ENCODE measurements at places on chromosomes 7 and 10.

DNA sequence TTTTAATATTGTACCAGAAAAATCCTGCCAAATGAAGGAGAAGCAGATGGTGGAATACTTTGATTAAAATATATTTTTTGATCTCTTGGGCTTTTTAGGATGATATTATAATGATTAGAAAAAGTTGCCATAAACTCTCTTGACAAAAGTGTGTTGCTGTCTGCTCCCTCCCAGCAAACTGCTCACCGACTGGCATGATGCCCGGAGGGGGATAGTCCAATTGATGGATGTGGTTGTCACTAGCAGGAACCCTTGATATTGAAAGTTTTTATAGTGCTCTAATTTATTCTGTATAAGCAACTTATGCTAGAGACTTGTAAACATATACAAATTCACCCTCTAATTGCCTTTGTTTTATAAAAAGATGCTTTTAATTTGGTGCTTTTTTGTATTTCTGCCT lies 114.0 kb downstream of the DNAH11 start:
- DNase-seq, result no peak

DNA sequence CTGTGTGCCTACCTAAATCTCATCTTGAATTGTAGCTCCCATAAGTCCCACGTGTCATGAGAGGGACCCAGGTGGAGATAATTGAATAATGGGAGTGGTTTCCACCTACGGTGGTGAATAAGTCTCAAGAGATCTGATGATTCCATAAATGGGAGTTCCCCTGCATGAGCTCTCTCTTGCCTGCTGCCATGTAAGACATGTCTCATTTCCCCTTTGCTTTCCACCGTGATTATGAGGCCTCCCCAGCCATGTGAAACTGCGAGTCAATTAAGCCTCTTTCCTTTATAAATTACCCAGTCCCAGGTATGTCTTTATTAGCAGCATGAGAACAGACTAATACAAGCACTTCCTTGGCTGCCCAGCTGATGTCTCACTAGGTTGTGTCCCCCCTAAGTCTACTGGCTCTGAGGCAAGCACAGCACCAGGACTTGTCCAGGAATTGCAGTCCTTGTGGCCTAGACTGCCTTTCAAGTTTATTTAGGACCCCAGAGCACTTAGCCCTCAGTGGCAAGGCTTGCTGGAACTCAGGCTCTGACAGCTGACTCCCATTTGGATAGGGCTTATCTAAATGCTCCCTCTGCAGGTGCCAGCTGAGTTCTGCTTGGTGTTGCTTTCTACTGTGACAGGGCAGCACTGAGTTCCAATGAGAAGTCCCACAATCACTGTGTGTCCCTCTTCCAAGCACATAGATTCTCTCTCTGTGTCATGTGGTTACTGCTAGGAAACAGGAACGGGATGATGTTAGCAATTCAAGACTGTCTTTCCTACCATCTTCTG lies 59.0 kb upstream of the TAS2R16 start:
- no peak for DNase-seq

DNA sequence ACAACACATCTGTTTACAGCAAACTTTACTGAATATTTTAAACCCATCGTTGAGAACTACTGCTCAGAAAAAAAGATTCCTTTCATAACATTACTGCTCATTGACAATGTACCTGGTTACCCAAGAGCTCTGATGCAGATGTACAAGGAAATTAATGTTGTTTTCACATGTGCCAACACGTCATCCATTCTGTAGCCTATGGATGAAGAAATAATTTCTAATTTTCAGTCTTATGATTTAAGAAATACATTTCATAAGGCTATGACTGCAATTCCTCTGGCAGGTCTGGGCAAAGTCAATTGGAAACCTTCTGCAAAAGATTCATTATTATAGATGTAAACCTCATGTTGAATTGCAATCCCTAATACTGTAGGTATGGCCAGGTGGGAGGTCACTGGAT lies 16.7 kb upstream of the CNNM1 start:
- DNase-seq, result no peak

DNA sequence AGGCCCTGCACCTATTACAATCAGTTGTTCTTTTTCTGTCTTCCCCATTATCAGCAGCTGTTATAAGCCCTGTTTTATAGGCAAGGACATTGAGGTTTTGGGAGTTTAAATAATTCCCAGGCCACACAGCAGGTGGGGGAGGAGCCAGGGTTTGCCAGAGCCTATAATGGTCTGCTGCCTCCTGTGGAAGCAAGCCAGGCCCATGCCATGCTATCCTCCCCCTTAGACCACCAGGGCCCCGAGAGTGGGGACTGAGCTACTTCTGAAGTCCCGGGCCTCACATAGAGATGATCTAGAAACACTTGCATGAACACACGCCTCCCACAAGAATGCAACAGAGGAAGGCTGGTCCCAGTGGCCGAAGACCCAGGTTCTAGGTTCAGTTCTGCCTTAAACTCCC lies 141.7 kb downstream of the SH3PXD2A start:
- DNase-seq, result no peak

DNA sequence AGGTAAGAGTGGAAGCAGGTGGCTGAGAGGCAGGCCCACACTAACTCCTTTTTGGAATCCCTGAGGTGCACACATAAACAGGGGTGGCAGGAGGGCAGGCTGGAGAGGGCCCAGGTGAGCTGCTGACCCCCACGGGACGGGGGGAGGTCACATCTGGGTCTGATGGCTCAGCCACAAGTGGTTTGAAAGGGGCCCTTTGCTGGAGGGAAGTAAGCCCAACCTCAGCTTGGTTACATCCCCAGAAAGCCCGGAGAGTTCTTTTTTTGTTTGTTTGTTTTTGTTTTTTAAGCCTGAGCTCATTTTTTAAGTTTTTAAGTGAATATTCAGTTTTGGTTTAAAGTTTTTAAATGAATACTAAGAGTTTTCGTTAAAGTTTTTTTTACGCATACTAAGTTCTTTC lies 72.8 kb upstream of the CUX1 start:
- DNase-seq, result no peak

GRCh38 chr7:80493121-80493849 lies 18.6 kb downstream of the GNAT3 start:
- DNase-seq, result no peak

DNA sequence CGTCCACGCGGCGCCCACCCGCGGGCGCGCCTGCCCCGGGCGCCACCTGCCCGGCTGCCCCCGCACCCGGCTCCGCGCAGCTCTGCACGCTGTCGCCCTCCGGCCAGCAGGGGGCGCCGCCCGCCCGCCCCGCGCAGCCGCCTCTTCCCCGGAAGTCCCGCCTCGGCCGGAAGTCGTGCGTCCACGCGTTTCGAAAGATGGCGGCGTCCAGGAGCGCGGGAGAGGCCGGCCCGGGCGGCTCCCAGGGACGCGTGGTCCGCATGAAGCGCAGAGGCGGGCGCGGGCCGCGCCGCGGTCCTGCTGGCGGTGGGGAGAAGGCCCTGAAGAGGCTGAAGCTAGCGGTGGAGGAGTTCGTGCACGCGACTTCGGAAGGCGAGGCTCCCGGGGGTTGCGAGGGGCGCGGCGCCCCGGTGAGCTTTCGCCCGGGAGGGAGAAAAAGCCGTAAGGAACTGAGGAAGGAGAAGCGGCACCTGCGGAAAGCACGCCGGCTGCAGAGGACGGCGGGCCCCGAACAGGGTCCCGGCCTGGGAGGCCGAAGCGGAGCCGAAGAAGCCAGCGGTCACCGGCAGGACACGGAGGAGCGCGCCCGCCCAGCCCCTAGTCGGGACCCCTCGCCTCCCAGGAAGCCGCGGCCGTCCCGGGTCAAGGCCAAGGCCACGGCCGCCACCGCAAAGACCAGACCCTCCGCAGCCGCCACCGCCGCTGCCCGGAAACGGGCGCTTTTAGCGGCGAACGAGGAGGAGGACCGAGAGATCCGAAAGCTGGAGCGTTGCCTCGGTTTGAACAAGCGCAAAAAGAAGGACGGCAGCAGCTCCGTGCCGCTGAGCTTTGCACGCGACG lies at the start of gene NOM1:
Gene NOM1 (plus strand): TSS at position 172 of the 840 bp plus-strand sequence. CDS start 26 bp downstream, at position 198.
- peak; percentile 94 for DNase-seq

- no peak for DNase-seq
Measured at GRCh38 chr7:143369678-143370651, 7.5 kb upstream of the FAM131B start.

DNA sequence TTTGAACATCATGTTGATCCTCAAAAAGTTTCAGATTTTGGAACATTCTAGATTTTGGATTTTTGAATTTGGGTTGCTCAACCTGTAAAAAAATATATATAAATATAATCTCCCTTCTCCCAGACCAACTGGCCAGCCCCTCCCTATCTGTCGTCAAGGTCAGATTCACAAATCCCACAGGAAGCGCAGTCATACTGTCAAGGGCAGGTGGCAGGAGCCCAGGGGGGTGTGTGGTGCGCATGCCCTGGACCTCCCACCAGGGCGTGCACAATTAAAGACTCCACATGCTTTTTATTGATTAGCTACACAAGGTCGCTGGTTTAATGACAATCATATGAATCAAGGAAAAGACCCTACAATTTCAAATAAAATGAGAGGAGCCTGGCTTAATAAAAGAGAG lies 77.0 kb upstream of the EEPD1 start:
- DNase-seq, result no peak

DNA sequence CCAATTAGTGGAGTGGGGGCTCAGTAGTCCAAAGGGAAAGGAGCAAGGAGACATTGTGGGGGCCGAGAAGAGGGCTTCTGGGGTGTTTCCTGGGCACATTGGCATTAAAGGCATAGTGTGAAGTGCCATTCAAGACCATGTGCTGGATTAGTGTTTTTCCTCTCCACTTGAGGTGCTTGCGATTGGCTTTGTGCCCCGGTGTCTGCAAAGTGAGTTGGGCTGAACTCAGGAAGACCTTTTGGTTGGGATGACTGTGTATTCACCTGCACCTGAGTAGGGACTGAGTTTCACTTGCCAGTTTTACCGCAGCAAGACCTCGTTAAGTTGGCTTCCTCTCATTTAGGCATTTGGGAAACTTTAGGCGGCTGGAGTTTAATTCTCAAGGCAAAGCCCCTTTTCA lies 73.0 kb downstream of the TCF7L2 start:
- no peak for DNase-seq

GRCh38 chr7:81487516-81487915 lies 282.3 kb downstream of the HGF start:
- DNase-seq, result no peak

GRCh38 chr7:5423306-5423975 lies at the start of gene TNRC18:
TSS of gene TNRC18 (minus strand) at chr7:5423834. CDS start at chr7:5421246, 2,588 bp downstream.
- DNase-seq, result no peak

GRCh38 chr10:74585231-74586087 lies 240.9 kb upstream of the KAT6B start:
- no peak for DNase-seq

- DNase-seq, result no peak
Measured at GRCh38 chr10:71776481-71776925, 3.2 kb upstream of the VSIR start.

- no peak for DNase-seq
Measured at GRCh38 chr7:55970561-55970960, 6.2 kb downstream of the NIPSNAP2 start.

GRCh38 chr7:6315746-6316145 lies 43.3 kb upstream of the CYTH3 start:
- DNase-seq, result no peak

GRCh38 chr10:31278279-31278941 lies 40.6 kb upstream of the ZEB1 start:
- DNase-seq, result no peak

- DNase-seq, result peak; percentile 81
Measured at GRCh38 chr7:27151931-27152815, at the start of gene HOXA3. TSS of gene HOXA3 (minus strand) at chr7:27152583. CDS start at chr7:27110640, 41,943 bp downstream.

DNA sequence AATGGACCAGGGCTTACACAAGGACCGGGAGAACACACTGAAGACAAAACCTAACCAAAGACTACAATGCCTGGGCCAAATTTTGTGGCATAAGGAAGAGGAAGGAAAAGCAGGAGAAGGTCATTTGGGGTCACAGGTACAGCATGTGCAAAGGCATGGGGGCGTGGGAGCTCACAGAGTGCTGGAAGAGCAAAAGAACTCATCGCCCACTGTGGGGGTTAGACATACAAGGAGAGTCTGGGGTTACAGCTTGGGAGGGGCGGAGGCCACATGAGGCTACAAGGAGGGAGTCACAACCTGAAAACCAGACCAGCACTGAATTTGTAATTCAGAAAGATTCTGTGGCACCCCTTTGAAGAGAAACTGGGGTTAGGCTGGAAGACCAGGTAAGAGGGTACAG lies 9.7 kb downstream of the PUS7 start:
- no peak for DNase-seq

GRCh38 chr10:72133517-72133916 lies 45.2 kb upstream of the SPOCK2 start:
- no peak for DNase-seq

GRCh38 chr7:100467638-100468373 lies 3.7 kb upstream of the SPACDR start:
- no peak for DNase-seq

GRCh38 chr10:48582970-48583369 lies 21.9 kb downstream of the ARHGAP22 start:
- DNase-seq, result no peak

GRCh38 chr7:151814400-151815009 lies 62.4 kb downstream of the PRKAG2 start:
- no peak for DNase-seq

DNA sequence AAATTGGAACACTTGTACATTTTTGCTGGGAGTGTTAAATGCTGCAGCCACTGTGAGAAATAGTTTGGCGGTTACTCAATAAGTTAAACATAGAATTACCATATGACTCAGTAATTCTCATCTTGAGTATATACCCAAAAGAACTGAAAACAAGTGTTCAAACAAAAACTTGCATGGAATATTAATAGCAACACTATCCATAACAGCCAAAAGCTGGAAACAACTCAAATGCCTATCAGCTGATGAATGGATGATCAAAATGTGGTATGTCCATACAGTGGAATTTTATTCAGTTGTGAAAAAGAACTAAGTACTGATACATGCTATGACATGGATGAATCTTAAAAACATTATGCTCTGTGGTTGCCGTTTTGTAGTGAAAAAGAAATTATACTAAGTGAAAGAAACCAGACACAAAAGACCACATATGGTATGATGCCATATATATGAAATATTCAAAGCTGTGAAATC lies 63.0 kb upstream of the SP4 start:
- no peak for DNase-seq

DNA sequence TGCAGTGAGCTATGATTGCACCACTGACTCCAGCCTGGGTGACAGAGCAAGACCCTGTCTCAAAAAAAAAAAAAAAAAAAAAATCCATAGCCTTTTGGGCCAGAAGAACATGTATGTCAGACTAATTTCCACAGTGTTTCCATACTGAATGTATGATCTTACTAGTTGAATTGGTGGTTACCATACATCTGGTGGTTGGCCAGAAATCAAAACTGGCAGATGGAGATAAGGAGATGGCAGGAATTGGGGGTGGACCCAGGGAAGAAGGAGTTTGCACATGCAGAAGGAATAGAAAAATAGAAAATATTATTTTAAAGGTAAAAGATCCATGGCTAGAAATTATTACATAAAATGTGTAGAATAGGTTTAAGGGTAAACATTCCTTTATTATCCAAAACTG lies 3.7 kb upstream of the ATOH7 start:
- DNase-seq, result no peak

All from suprapubic skin (tissue), 4 donors.